ENCODE measurements at places on chromosomes 2 and 18.

- no peak for DNase-seq
These were observed at the start of gene ST3GAL5 for GRCh38 chr2:85888684-85889626. Gene ST3GAL5, minus strand, starts transcription at chr2:85888990. Its CDS starts 85 bp downstream, at chr2:85888905.

DNA sequence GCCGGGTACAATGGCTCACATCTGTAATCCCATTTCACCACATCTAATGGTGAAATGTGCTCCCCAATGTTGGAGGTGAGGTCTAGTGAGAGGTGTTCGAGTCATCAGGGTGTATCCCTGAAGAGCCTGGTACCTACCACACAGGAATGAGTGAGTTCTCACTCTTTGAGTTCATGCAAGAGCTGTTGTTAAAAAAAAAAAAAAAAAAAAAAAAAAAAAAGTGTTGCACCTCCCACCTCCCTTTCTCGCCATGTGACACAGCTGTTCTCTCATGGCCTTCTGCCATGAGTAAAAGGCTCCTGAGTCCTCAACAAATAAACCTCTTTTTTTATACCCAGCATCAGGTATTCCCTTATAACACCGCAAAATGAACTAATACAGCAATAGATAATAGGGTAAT, 106.3 kb downstream of the C2orf74 start:
- DNase-seq, result no peak

DNA sequence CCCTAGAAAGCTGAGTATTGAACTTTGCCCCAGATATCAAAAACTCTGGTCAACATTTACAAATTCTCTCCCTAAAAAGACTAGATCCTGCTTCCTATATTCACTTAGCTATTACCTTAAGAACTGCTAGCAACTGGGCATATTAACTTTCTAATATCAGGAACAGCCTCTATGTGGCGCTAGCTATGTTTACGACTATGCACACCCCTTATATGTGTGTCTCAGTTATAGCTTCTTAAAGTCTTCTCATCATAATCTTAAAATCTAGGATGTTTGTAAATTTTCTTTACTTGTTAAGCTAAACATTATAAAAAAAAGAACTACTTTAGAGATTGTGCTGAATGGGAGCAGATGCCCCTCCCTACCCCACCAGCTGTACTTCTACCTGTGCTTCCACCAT, 1.7 kb upstream of the STAMBP start:
- no peak for DNase-seq

DNA sequence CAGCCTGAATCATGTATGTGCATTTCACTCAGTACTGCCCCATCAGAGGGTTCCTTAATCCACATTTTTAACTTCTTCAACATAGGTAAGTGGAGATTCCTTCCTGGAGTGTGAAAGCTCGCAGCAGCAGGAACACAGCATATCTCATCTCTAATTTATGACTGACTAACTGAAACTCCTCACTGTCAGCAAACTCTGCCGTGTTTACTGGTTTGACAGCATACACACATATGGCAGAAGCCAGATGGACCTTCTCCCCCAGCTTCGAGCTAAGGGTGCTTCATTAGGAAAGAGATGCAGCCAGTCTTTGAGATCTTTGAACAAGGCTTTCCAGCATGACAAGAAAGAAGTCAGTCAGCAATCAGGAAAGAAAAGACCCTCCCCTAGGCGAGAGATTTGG, 200.3 kb upstream of the ACVR2A start:
- DNase-seq, result no peak

- DNase-seq, result no peak
These were observed 14.6 kb upstream of the ARMC9 start for GRCh38 chr2:231183851-231184250.

GRCh38 chr2:17733599-17733998, 20.0 kb downstream of the SMC6 start:
- DNase-seq, result no peak

GRCh38 chr18:23950644-23951043, 63.9 kb upstream of the TTC39C start:
- DNase-seq, result no peak

DNA sequence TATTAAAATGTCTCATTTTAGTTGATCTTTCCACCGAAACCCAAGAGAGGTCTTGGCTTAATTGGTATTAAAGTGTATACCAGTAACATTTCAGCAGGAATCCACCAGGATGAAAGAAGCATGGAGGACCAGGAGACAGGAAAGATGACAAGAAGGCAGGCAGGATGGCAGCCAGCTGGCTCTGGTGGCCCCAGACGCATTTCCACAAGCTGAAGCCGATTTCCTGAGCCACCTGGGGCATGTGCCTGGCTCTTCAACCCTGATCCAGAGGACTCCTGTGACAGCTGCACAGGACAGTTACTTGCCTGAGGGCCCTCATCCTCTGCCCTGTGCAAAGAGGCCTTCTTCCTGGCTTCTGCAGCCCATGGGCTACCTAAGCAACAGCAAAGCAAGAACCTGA, 56.9 kb upstream of the NFU1 start:
- DNase-seq, result no peak

DNA sequence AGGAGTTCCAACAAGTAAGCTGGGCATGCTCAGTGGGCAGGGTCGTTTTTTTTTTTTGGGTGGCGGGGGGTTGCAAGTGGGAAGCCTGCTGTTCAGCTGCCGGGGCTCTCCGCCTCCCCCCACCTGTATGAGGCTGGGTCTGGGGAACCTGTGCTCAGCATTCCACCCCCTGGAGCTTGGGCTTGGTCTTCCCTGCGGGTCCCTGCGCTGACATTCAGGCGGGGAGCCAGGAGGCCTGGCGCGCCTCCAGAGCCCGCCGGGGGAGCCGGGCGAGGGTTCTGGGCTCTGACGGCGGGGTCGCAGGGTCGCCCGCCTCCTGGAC, 822 bp upstream of the GPD2 start:
- no peak for DNase-seq

DNA sequence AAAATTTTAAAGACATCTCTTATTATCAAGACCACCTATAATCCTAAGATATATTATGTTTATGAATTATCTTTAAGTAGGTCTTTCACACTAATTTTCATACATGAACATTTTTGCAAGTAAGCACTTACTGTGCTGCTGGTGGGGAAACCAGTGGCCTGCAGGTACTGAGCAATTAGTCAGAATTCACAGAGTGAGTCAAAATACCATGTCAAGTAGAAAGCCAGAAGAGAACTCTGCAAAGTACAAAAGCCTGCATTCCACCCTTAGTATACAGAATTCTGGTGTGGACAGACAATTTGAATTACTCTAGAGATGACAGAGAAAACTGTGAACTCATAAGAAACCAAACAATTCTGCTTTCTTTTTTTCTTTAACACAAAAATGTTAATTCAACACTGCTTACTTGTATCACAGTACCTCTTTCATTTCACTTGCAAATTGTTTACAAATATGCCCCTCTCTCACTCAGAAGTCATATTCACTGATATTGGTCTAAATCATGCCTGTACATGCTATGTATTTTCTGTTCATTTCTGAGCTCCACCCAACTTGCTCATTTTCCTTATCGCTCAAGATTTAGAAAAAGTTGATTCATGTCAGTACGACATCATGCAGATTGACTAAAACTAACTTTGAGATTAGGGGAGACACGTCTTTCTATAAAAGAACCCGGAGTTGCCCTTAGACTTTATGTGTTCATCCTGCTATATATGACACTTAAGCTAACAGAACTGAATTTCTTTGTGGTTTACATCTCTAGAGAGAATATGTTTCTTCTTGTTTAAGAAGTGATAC, 182.9 kb downstream of the IKZF2 start:
- no peak for DNase-seq

- no peak for DNase-seq
These were observed 90.2 kb upstream of the SLC25A52 start for GRCh38 chr18:31850844-31851243.

- DNase-seq, result no peak
These were observed 456.2 kb downstream of the EPHA4 start for GRCh38 chr2:221115944-221116343.

DNA sequence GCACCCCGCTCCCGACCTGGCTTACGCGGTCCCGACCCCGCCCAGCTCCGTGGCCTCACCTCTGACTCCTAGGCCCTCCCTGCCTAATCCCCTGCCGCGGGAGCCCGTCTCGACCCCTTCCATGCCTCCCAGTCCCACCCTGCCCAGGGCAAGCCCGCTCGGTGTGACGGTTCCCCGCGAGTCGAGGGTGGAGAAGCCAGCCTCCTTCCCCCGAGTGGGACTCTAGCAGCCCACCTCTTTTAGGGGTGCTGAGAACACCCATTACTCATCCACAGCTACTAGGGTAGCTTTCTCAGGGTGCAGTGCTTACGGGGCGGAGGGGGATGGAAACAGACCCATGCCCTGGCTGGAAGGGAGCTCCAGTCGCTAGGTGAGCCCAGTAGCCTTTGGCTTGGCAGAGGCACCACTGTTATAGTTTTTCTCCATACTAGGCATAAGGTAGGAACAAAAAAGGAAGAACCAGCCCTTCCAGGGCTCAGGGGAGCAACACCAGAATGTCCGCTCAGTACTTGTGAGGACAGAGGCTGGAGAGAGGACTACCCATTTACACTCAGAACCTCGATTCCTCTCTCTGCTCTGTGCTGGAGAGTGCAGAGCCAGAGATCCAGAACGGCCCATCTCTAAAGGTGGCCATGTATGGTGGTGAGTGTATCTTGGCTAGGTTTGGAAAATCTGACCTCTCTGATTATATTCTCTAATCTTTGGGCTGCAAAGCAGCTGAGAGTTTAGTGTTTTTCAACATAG, 606 bp downstream of the AGBL5 start:
- DNase-seq, result no peak

- DNase-seq, result no peak
These were observed 85.7 kb upstream of the FRZB start for GRCh38 chr2:182951948-182952663.

GRCh38 chr2:127105656-127106456, 1.1 kb downstream of the BIN1 start:
- DNase-seq, result no peak

DNA sequence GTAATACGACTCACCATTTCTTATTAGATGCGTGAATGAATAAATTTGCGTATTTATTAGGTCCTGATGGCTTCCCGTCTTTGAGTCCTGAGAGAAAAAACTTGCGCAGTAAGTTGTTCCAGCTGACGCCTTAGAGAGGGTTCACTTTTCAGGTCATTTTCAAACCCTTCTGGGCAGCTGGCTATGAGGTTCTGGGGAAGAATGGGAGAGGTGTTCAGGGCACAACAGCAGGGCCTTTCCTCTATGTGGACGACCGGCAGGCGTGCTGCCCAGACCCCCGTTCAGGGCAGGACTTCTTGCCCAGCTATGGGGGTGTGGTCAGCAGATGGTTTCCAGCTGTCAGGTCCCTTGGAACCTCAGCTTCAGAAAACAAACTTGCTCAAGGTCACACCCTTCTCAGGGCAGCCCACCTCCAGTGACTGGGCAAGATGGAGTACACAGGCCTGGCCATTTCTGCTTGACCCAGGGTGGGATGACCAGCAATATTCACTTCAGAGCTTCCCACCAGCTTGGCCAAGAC, 61.1 kb upstream of the TNP1 start:
- no peak for DNase-seq

DNA sequence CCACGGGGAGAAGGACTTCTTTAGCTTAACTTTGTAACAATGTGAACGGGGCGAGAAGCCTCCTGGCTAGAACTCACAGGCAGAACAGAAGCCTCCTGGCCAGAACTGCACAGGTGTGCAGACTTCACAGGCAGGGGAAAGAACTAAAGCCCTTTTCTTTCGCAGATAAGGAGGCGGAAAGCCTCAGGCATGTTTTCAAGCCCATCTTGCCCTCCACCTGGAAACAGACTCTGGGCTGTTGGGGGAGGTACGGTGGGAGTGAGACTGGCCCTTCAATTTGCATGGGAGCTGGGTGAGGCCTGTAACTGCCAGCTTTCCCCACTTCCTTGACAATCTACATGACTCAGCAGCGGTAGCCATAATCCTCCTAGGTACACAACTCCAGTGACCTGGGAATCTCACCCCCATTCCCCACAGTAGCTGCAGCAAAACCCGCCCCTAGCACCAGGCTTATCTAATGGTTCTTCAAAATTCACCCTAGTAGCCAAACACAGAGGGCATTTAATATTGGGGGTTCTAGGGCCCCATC, 22.9 kb upstream of the ABCA12 start:
- no peak for DNase-seq

GRCh38 chr18:47893047-47893446, 37.4 kb downstream of the SMAD2 start:
- DNase-seq, result no peak

- no peak for DNase-seq
These were observed 245.2 kb upstream of the REG3G start for GRCh38 chr2:78780256-78780655.

- DNase-seq, result no peak
These were observed 16.7 kb downstream of the ARHGEF4 start for GRCh38 chr2:130853391-130853790.

DNA sequence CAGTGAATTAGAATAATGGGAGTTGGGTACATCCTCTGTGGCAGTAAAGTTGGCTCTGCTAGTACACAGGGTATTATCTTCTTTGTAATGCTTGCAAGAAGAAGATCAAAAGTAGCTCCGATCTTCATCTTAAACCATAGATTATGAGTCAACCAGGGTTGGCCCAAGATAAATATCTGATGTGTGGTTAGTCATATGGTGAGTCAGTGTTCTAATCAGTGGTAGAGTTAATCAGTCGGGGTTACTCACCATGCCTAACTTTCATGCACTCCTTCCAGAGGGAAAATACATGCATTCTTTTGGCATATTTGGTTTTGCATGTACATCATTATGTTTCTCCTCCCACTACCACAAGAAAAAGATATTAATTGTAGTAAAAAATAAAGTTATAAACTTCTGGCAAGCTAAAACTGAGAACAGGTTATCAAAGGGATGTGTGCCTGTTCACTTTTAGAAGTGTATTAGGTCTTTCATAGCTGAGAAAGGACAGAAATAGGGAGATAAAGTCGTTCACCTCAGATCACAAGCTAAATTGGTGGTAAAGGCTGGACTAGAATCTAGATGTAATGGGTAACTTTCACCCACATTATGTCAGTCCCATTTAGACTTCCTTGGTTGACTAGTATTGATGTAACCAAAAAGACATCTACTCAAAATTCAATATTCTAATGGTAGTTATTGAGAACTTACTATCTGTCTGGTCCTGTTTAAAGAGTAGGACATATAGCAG, 684.4 kb downstream of the IRS1 start:
- DNase-seq, result peak; percentile 95

- no peak for DNase-seq
These were observed 326.3 kb upstream of the MC4R start for GRCh38 chr18:60698901-60699300.

DNA sequence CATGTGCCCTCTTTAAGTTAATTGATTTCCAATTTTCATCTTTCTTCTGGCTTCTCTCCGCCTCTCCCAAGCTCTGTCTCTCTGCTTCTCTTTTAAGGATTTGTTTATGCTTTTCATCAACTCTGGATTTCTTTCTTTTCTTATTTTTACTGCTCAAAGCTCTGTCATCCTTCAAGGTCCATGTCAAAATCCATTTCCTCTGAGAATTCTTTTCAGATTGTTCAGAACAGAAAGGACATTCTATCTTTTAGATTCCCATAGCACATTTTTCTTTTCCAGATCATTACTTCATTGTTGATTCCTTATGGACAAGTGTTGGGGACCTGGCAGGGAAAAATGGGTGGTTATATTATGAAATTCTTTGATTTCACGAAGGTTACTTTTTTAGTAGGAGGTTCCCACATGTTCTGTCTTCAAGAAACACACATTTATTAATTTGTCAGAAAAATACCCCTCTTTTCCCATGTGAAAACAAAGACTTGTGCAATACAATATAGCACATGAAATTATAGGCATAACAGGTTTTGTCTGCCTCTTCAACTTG, 12.3 kb downstream of the PMAIP1 start:
- DNase-seq, result no peak
